ENCODE measurements at places on chromosomes 3 and 15.

GRCh38 chr3:69541711-69542088 lies 155.8 kb upstream of the FRMD4B start:
- no peak for DNase-seq

DNA sequence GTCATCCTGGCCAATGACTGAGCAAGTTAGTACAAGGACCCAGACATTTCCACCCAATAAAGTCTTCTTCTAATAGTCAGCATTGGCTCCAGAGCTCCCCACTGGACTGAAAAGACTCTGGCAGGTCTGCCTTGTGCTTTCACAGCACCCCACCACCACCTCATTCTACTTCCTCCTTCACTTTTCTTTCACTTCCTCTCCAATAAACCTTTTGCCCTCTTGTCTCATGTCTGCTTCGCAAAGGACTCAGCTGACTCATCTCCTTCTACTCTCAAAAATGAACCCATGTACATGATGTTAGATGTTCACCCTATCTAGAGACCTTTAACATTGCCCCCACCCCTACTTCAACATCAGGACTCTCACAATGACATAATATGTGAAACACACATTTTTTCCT lies 181.0 kb upstream of the PPP2R3A start:
- no peak for DNase-seq

DNA sequence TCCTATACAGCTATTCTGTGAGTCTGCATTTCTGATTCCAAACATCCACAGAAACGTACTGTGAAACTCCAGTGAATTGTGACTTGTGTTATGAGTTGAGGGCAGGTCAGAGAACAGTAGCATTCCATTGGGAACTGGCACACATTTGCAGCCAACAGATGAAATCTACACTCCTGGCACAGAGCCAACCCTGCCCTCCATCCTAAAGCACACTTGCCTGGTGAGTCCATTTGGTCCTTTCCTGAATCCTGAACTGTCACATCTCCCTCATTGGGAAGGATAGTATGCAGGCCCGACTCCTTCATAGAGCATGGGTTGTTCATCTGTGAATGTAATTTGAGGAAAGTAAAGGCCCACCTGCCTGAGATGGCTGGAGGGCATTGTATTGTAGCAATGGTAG lies 314.3 kb upstream of the RASGRP1 start:
- no peak for DNase-seq

DNA sequence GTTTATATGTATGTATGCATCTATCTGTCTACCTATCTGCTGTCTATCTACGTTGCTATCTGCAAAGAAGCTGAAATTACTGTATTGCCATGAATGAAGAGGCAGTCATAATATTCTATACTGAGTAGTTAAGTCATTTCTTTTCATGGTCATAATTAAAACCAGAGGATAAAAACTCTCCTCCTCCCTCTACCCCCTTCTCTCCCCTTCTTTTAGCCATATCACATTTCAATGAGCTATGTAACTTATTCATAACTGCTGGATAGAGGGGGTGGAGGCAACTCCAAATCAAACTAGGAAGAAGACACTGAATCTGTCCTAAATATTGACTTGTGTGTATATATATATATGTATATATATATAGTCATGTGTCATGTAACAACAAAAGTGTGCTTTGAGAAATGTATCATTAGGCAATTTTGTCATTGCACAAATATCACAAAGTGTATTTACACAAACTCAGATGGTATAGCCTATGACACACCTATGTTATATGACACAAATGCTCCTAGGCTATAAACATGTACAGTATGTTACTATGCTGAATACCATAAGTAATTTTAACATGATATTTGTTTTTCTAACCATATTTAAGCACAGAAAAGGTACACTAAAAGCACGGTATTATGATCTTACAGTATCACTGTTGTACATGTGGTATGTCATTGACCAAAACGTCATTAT lies 229.7 kb upstream of the KCNMB2 start:
- DNase-seq: no peak

GRCh38 chr15:82995938-82996337 lies 9.9 kb downstream of the RAMAC start:
- no peak for DNase-seq

GRCh38 chr15:38215707-38216106 lies 36.9 kb upstream of the SPRED1 start:
- no peak for DNase-seq

DNA sequence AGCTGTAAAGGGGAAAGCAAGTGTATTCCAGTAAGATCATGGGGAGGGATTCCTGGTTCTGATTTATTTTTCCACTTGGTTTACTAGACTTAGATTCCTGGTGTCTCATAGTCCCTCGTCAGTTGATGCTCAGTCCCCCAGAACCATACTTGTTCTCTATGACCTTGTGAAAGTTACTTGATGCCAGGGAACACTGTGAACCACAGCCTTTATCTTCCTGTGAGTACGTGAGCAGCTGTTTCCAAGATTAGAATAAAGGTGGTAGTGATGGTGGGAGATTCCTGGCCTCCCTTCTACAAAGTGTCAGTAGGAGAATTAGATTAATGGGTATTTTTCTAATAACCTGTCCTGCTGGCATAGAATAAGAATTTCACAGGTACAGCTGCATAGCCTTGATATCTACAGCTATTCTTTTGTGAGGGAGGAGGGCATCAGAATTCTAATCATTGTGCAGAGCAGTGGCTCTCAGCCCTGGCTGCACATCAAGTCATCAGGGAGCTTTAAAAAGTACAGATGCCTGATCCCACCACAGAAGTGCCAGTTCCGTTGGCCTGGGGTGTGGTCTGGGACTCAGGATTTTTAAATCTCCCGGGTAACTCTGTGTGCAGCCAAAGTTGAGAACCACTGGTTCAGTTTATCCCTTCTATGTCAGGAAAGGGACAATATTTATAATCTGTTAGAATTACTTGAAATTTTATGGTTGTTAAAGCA lies 20.0 kb downstream of the GPD1L start:
- DNase-seq: no peak

GRCh38 chr3:23553353-23553752 lies 252.4 kb upstream of the UBE2E1 start:
- DNase-seq: no peak

DNA sequence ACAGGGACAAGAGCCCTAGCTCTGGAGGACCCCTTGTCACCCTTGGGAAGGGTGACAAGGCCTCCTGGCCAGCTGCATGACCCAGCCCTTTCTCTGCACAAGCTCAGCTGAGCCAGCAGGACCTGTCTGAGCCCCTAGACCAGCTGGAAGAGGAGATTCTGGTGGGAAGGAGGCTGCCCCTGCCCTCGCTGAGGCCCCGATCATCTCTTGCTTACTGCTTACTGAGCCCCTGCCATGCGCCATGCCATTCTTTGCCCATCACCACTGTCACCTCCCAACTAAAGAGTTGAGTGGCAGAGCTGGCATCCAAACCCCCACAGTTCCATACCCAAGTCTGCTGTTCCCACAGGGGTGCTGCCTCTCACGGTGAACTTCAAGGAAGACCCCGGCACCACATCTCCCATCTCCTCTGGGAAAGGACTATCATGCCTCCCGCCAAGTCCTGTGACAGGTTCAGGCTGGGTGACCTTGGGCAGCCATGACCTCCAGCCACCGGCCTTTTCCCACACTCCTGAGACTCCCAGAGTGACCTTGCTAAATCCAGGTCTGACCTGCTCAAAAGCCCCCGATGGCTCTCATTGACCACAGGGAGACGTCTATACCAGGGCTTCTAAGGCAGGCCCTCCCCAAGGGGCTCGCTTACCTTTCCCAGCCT lies 34.0 kb downstream of the ACSBG1 start:
- DNase-seq: no peak

DNA sequence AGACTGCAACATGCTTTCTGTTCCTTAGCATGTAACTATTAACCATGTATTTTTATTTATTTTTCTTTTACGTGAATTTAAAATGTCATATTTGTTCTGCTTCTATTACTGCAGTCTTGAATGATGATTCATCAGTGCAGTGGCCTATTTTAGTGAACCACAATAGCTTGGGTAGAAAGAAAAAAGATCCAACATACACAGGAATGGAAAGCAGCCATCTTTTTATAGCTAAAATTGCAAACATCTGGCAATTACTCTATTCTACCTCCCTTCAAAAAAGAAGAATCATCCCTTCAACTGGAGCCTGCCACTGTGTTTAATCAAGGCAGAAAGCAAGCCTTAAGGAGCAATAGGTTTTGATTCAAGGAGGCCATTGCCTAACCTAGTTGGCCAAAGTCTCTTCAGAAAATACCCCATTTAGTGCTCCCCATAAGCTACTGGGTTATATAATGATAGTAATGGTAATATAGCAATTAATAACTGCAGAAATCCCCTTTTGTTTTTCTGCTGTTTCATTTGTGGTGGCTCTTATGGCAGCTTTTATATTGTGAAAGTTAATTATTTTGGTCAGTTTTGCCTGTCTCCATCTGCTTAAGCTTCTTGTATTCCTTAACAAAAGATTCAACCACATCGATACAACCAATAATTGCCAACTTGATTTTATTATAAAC lies 267.3 kb downstream of the LPP start:
- DNase-seq: no peak

Data from HEK293T (cell line).